ENCODE measurements at places on chromosomes 2 and 18.

DNA sequence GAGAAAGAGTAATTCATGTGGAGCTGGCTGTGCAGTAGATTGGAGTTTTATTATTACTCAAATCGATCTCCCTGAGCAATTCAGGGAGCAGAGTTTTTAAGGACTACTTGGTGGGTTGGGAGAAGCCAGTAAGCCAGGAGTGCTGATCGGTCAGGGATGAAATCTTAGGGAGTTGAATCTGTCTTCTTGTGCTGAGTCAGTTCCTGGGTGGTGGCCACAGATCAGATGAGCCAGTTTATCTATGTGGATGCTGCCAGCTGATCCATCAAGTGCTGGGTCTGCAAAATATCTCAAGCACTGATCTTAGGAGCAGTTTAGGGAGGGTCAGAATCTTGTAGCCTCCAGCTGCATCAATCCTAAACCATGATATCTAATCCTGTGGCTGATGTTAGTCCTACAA lies 17.0 kb upstream of the UGT1A8 start:
- DNase-seq: no peak

- DNase-seq: no peak
These were observed 60.2 kb downstream of the E2F6 start for GRCh38 chr2:11405599-11406266.

- no peak for DNase-seq
These were observed 12.0 kb downstream of the SEPTIN10 start for GRCh38 chr2:109601783-109602182.

GRCh38 chr18:66668706-66669105 lies 64.8 kb upstream of the CDH19 start:
- no peak for DNase-seq

DNA sequence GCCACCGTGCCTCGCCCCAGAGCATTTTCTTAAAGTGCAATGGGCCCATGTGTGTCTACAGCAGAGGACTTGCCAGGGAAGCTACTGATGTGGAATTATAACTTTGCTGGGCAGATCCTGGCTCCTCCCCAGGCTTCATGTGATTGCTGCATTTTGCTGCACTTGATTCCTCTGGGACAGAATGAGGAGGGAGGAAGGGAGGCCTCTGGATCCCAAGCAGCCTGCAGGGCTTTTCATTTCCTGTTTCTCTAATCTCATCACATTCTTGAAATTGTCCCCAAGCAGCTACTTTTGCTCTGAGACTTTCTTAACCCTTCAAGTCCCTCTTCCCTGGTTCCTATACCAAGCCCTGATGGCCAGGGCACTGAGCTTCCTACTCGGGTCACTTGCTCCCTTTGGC lies 134.4 kb upstream of the SEC11C start:
- no peak for DNase-seq

- no peak for DNase-seq
These were observed 30.5 kb upstream of the DNAJC10 start for GRCh38 chr2:182685559-182685958.

DNA sequence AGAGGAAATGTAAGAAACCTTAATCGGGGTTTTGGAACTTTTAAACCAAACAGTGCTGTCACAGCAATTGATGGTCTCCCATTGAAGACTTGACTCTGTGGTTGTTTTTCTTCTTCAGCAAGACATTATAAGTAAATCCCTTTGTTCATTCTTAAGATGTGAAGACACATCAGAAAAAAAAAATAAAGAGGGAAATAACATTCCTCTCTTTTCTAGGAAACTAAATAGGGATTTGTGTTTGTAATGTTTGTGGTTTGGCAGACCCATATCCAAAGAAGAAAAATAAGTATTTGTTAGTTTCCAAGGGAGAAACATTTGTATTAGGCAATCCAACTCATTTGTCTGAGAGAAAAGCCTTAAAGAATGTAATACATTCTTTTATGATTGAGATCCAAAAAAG lies 359.9 kb downstream of the DSC3 start:
- DNase-seq: no peak

DNA sequence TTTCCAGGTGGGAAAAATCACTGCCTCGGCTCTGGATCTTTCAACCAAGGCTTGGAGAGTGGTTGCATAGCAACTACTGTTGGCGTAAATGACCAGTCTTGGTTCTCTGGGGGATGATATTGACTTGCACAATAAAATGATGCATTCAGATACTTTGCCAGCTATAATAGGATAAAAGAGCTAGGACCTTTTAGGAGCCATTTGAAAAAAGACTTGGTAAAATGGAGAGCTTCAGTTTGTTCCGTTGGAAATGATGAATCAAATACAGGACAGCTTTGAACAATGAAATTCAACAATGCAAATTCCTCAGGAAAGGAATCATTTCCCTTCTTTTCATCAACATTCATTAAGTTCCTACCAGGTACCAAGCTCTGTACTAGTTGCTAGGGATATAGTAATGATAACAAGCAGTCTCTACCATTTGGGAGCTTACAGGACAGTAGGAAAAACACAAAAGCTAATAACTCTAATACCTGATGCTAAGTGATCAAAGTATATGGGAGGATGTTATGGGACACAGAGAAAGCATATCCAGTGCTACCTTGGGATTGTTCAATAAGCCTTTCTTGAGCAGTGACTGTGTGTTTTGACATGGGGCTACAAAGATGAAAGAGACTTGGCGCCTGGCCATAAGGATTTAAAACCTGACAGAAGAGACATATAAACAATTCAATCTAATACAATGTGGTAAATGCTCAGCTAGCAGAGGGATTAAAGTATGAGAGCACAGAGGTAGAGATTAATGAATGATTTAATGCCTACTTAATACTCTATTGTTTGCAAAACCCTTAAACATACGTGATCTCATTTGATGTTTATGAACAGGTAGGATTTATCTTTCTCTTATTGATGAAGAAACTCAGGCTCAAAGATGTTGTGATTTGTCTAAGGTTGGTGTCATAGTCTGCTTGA lies 110.7 kb downstream of the QPCT start:
- DNase-seq: no peak

GRCh38 chr2:171530378-171530777 lies 8.1 kb downstream of the CYBRD1 start:
- no peak for DNase-seq

- DNase-seq: no peak
These were observed 124.5 kb upstream of the CCDC150 start for GRCh38 chr2:196515051-196515450.

- DNase-seq: no peak
These were observed 257.1 kb downstream of the ACKR3 start for GRCh38 chr2:236826606-236827156.

GRCh38 chr2:219570924-219571310 lies 422 bp downstream of the OBSL1 start:
- no peak for DNase-seq

- no peak for DNase-seq
These were observed 534 bp upstream of the SOCS6 start for GRCh38 chr18:70288171-70288850.

DNA sequence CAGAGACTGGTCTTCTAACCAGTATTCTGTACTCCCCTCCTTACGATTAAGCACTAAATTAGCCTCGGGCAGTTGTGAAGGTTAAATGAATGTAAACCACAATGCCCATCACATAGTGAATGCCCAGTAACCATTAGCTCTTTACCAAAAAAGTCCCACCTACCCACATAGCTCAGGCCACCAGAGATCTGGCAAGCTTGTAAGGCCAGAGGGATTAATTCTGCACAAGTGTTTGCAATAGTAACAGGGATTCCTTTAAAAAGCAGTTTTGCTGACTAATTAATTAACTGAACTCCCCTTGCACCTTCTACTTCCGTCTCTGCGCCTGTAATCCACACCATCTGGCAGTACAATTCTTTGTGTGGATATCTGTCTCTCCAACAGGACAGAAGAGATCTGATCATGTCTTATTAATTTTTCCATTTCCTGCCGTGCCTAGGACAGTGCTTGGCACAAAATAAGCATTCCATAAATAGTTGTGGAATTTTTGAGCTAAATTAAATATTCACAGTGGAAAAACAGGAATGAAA lies 36.2 kb upstream of the IGFBP2 start:
- DNase-seq: no peak

DNA sequence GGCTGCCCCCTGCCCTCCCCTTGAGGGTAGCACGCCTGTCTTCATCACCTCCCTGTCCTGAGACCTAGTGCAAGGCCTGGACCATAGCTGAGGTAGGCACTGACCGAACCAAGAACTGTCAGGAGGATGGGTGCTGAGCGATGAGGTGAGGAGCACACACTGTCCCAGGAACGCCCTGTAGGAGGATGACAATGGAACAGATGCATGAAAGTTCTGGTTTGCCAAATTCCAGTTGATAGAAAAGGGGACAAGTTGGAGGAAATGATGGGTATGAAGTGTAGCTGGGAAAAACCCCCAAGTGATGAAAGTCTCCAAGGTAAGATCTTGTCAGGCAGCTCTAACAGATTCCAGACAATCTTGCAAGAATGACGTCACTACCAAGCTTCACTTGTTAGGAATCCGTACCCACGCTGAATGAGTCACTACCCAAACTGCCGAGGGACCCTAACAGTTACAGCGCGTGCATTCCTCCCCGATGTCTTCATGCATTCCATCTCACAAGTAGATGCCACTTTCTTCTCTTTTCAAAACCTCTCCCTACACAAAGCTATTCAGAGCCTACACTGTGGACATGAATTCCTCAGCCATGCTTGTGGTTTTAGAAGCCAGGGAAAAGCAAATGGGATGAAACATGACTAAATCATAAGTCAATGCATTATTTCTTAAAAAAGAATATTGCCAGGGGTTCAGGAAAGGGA lies 27.6 kb downstream of the MRPL33 start:
- no peak for DNase-seq

DNA sequence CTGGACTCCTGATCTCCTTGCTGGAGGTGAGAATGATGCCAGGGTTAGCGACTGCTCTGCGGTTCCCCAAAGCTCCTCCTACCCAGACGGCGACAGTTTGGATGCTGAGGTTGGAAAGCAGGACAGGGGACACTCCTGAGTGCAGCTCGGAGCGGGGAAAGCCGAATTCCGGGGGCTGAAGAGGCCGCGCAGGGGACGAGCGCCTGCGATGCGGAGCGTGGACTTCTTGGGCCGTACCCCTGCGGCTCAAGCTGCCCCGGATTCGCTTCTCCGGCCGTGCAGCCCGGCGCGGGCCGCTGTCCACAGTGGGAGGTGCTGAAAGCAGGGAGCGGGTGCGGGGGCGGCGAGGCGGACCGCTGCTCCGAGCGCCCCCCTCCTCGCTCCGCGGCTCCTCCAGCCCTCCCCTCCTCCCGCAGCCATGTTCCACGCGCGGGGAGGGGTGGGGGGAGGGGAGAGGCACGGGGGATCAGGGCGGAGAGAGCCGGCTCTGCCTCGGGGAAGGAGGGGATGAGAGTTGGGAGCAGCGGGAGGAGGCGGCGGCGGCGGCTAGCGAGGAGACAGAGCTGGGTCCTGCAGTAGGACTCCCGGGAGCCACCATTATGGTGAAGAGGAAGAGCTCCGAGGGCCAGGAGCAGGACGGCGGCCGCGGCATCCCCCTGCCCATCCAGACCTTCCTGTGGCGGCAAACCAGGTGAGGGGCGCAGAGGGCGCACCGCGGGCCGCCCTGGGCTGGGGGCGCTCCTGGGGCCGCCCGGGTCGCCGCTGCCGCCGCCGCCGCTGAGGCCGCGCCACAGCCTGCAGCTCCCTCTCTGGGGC lies at the start of gene UNC80:
UNC80 (plus strand) TSS at position 359 of the 816 bp plus-strand sequence; CDS start at position 600, 241 bp downstream.
- no peak for DNase-seq

DNA sequence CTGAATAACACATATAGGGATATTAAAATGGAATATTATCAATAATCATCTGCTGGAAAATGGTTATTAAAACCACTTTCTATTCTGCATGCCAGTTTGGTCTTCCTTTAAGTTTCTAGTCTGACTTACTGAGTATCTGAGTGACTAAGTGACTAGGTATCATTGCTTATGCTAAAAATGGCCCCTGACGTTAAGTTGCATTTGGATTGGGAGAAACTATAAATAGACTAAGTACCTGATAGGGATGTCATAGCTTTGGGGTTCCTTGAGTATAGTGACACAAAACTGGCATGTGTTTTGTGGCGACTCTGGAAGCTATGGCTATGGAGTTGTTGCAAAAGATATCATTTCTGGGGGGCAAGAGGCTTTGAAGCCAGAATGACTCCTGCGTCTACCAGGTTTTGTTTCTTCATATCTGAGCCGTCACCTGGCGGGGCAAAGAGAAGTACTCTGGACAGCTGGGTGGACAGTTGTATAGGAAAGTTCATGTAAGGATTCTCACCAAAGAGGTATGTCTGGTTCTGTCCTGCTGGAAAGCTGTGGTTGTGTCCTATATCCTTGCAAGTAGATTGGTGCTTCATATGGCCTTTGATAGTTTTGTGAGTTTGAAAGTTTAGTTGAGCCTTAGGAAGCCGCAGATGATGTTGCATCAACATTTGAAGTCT lies 17.9 kb downstream of the ITGAV start:
- DNase-seq: no peak

DNA sequence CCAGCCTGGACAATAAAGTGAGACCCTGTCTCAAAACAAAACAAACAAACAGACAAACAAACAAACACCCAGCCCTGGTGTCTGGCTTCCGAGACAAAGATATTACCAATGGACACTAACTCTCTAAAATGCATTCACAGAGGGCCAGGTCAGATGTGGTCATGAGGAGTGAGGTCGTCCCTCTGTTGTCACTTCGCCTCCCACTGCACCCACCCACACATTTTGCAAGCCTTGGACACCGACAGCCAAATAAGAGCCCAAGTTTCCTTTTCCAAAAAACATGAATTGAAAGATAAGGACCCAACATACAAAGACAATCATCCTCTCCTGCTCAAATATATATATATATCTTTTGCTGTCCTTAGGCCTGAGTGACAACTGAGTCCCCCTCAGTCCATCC lies 319.9 kb downstream of the TSN start:
- DNase-seq: no peak

DNA sequence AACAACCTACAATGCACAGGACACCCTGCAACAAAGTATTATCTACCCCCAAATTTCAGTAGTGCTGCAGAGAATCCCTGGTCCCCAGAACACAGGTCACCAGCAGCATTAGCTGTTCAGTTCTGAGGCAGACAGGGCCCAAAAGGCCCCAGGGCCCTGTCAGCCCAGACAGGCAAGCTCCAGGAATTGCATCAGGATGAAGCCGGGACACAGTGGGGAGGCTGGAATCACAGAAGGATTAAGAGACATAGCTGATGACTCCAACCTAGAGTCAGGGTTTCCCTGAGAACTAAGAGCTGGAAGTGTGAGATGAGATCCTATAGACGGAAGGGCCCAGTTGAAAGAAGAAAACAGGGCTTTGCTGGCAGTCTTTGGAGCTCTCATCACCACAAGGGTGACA lies 148.1 kb downstream of the GALNT14 start:
- no peak for DNase-seq

DNA sequence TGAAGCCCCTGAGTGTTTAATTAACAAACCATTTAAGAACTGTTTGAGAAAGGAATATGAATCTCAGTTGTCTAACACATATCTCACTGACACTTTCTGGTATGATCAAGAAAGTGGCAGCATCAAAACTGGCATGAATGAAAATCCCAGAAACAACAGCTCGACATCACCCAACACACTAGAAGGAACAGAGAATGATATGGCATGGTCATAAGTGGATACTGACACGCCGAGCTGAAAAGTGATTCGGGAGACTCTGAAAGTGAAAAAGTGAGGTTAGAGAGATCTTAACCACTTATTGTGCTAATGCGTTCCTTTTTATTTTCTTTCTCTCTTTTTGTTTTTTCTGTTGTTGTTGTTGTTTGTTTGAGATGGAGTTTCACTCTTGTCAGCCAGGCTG lies 37.9 kb downstream of the MRPL35 start:
- no peak for DNase-seq

Data from activated naive CD4-positive, alpha-beta T cell treated with anti-CD3 and anti-CD28 coated beads, Interleukin-2, amount 50 U/mL, for 16 hours (primary cell).